ENCODE measurements at places on chromosomes 7 and 10.
A peak's percentile ranks its signal among the peaks of the same experiment; 100 is the strongest.

GRCh38 chr10:45241865-45242520, 73.4 kb downstream of the OR13A1 start:
- peak; percentile 19 for DNase-seq

DNA sequence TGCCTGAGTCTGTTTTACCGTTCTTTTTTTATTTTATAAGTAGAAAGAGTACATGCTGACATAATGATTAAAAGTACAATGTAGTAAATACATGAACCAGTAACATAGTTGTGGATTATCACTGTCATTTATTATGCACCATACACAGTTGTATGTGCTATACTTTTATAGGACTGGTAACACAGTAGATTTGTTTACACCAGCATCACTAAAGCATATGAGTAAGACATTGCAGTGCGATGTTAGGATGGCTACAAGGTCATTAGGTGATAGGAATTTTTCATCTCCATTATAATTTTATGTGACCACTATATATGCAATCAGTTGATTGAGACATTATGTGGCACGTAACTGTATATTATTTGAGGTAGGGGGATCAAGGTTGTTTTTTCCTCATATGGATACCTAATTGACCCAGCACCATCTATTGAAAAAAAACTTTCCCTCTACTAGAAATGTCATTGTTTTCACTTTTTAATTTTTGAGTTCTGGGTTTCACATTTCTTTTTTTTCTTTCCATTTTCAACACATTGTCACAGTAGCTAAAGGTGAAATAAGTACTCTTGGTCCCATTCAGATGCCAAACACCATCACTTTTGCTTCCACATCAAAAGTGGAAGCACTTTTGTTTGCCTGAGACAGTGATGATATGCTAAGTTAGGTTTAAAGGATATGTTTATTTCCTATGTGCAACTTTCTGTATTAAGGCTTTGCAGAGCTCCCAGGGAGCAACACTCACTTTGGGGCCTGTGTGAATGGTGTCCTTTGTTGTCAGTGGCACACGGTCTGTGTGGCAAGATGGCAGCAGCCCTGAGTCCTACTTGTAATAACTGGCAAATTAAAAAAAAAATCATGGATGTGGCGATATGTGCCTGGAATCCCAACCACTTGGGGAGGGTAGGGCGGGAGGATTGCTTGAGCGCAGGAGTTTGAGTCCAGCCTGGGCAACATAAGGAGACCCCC, 17.1 kb downstream of the UBE2D1 start:
- no peak for DNase-seq

DNA sequence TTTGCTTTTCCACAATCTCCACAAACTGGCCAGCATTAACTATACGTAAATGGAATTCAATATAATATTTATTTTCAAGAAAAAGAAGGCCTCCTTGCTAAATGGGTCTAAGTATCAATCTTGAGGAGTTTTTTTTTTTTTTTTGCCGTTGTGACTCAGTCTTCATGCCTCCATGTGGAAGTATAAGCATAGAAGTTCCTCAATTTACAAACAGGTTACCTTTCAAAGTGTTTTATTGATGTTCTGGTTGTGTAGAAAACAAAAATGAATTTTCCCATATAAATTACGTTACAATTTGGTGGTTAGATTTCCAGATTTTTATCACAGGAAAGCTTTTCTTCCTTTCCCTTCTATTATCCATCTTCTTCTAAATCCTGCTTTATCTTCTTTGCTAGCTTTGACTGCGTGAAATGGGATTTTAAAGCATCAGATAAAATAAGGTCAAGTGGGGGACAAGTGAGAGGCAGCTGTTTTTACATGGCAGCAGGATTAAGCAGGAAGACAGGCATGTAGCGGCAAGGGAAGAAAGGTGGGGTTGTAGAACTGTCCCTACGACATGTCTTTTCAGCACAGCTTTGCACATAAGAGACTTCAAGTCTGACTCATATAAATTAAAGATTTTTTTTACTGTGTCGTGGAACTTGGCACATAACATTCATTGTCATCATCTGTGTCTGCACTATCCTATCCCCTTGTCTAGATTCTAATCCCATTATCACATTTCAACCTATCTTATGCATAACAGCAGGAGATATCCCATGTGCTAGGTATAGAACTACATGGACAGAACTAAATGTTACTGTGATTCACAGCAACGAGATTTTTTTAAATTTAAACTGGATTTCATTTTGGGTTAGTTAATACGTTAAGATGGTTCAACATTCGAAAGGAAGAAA, 135.3 kb upstream of the FAM3C start:
- DNase-seq: no peak

DNA sequence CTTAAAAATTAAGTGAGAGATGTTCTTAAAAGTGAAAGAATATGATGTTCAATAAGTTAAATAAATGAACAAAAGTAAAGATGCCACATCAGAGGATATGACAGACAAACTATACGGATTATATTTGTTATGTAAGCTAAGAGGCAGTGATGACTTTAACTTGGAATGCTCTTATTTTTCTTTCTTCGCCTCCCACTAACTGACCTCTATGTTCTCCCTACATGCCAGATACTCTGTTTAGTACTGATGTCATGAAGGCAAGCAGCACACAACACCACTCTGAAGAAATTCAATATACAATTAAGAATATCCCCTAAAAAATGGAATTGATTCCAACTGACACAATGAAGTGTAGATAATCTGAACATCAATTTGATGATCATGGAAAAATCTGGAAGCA, 223.4 kb downstream of the DOCK4 start:
- no peak for DNase-seq

- DNase-seq: no peak
Measured at GRCh38 chr10:62437696-62438095, 63.5 kb downstream of the ZNF365 start.

Data from esophagus muscularis mucosa (tissue), 4 donors.